ENCODE measurements at places on chromosomes 6 and 20. TPM values are rescaled to one million over a fixed set of nuclear protein-coding genes. Genes with fewer than 3 reads are reported as not detected.

PRDM13 gene
- not detected for polyA plus RNA-seq

RNF217 gene
- 2.9 TPM for polyA plus RNA-seq

DNA sequence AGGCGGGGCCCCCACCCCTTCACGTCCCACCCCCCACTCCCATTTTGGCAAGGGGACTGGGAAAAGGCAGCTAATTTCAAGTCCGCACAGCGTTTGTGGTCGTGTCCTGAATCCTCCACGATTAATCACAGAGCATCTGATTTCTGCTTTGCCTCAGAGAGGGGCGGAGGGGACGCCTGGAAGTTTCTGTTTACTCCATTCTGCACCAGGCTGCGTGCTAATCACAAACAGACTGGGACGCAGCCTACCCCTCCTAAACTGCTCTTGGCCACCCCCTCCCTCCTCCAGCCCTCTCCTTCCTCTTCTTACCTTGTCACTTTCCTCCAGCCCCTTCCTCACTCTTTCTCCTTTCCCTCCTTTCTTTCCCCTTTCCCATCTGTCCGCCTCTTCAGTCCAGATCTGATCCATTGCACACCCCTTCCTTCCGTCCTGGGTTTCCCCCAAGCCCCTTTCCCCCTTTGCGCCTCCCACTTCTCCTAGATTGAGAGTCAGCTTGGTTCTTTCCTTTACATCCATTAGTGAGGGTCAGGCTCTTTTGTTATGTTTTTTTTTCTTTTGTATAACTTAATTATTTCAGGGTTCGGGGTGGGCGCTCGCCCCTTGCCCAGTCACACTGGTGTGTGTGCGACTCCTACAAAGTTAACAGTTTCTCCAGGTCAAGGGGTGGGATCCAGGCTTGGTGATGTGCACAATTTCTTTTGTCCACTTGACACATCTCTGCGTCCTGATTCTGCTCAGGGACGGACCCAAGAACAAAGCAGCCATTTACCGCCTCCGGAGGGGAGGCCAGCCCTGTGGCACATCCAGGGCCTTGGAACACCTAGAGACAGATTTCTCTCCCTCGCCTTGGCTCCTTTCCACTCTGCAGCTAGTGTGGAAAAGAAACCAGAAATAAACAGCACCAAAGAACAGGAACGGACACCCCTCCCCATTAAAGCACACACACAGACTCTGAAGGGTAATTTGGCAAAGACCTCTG, 520 bp upstream of the RIPOR3 start:
- peak; percentile 22 for DNase-seq

SLC44A4 gene
- polyA plus RNA-seq: 0.03 TPM

DNA sequence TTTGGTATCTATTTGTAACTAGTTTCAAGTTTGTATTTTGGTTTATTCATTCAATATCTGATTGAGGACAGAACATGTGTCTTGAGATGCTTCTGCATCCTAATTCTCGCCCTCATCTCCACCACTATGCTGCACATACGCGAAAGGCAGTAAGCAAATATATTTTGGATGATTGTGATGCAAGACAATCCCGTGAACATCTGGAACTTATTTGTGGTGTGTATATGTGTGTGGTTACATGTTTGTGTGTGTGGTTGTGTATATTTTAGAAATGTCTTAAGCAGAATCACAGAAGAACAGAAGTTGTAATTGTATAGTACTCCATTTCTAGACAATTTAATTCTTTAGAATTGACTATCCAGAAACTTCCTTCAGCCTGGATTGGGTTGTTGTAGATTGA, 35.1 kb upstream of the RNF144B start:
- DNase-seq: no peak
